ENCODE measurements at places on chromosomes 5 and 9. TPM values are rescaled to one million over a fixed set of nuclear protein-coding genes. Genes with fewer than 3 reads are reported as not detected.

DNA sequence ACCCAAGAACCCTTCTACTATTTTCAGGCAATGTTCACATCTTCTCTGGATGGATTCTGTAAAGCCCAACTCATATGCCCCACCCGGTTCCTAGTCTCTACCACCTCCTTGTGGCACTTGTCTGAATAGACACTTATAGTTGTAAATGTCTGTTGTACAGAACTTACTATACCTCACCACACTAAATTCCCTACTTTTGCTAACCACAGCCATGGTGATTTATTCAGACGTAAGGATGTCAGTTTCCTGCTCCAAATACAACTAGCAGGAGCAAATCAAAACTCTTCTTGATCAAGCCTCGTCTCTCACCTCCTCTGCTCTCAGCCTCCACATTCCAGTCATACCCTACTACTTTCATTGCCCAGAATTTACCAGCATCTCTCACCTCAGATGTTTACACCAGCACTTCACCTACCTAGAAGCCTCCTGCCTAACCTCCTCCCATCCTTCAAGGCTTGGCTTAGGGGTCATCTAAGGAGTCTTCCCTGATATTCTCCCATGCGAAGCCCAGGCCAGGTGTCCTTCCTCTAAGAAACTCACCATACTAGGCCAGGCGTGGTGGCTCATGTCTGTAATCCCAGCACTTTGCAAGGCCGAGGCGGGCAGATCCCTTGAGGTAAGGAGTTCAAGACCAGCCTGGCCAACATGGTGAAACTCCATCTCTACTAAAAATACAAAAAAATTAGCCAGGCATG, 75.5 kb downstream of the MAPKAP1 start:
- DNase-seq = no peak

DNA sequence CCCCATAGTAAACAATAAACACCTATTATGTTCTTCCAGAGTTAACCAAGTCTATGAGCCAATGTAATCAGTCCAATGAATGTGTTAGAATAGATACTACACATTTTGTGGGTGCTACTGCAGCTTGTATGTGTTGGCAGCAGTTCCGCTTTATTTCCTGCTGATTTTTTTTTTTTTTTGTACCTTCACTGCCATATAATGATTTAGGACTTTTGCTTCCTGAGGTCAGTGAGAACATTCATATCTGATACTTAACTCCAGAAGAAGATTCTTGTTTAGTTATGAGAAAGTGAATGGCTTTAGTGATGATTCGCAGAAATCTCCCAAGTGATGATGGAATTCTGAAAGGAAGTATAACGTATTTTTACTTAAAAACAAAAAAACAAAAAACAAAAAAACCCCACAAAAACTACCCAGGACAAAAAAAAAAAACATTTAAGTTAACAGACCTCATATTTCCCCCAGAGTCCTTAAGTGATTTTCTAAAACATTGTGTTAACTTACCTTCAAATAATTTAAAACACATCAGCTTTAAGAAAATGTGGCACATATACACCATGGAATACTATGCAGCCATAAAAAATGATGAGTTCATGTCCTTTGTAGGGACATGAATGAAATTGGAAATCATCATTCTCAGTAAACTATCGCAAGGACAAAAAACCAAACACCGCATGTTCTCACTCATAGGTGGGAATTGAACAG, 24.7 kb upstream of the LMNB1 start:
- no peak for DNase-seq

DNA sequence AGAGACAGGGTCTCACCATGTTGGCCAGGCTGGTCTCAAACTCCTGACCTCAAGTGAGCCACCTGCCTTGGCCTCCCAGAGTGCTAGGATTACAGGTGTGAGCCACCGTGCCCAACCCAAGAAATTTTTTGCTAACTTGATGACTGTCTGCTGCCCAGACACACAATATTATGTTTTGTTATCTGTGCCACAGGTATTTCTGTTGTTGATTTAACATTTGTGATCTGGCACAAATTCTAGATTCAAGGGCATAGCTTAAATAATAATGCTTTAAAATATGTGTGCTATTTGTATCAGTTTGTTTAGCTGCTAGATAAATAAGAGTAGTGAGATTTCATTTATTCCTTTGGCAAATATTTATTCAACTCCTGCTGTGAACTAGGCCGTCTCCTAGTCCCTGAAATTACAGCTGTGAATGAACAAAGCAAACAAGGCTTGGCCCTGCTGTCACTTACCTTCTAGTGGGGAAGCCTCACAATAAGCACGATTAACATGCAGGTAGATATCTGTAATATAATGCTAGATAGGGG, 35.3 kb downstream of the GAPVD1 start:
- no peak for DNase-seq

The OGN gene
- total RNA-seq = 0.25 TPM

The CLIC3 gene
- 17.7 TPM for total RNA-seq

Data from T-cell (primary cell).